Renal pelvis (tissue), 12 donors: ENCODE measurements at places on chromosomes 4 and X. TPM values are rescaled to one million over a fixed set of nuclear protein-coding genes. Genes with fewer than 3 reads are reported as not detected.

- no peak for DNase-seq
Observed at GRCh38 chr4:176309046-176309445, 10.7 kb upstream of the SPCS3 start.

GRCh38 chrX:37955273-37955672, 51.1 kb upstream of the SYTL5 start:
- DNase-seq, result no peak

DNA sequence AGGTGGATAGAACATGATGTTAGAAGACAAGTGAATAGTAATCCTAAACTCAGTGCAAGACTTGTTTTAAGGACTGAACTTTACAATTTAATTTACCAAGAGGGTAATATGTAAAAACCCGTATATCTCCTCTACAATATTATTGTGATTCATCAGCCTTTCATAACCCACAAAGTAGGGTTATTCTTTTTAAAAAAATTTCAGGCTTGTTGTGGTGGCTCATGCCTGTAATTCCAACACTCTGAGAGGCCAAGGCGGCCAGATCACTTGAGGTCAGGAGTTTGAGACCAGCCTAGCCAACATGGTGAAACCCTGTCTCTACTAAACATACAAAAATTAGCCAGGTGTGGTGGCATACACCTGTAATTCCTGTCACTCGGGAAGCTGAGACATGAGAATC, 7.2 kb downstream of the IBSP start:
- DNase-seq, result no peak

- no peak for DNase-seq
Observed at GRCh38 chrX:102979536-102979935, 42.5 kb downstream of the RAB40AL start.

PAGE5 gene
- not detected for polyA plus RNA-seq

NSUN7 gene
- polyA plus RNA-seq, result 15.0 TPM
